NCI-H460 (cell line): ENCODE measurements at places on chromosomes 2 and 18. TPM values are rescaled to one million over a fixed set of nuclear protein-coding genes. Genes with fewer than 3 reads are reported as not detected.
A peak's percentile ranks its signal among the peaks of the same experiment; 100 is the strongest.

The CFC1 gene
- not detected in 2 replicates for total RNA-seq

The LAMA3 gene
- 3.4 and 3.9 TPM in 2 replicates for total RNA-seq

The GLS gene
- total RNA-seq = 90.4 and 106 TPM in 2 replicates

The TTC21B gene
- 30.0 and 37.3 TPM in 2 replicates for total RNA-seq

The C2orf81 gene
- 1.2 and 2.2 TPM in 2 replicates for total RNA-seq

The KCNK3 gene
- total RNA-seq = 0.87 and 1.2 TPM in 2 replicates

The GALNT13 gene
- 30.7 and 35.1 TPM in 2 replicates for total RNA-seq

The RAD51AP2 gene
- total RNA-seq = not detected in 2 replicates

GRCh38 chr2:189142893-189143759 is 36.4 kb downstream of the COL5A2 start:
- DNase-seq = peak; percentile 76

GRCh38 chr2:153912798-153913396 is 41.2 kb downstream of the GALNT13 start:
- no peak for DNase-seq

GRCh38 chr2:120469426-120469825 is 123.5 kb downstream of the INHBB start:
- DNase-seq = no peak

DNA sequence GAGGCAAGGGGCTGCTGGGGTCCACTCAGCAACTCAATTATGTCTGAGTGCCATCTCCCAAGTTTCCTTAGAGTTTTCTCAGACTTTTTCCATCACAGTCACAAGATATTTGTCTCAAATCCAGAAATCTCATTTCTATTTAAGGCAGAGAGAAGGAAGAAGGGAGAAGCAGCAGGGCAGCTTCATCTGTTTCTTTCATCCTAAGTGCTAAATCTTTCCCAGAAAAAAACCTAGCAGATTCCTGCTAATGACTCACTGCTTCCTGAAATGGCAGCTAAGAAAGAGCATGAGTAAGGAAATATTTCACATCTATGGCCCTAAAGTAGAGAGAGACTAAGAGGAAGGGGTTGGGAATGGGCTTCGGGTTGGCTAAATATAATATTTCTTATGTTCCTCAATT is 88.0 kb downstream of the KYNU start:
- peak; percentile 35 for DNase-seq

DNA sequence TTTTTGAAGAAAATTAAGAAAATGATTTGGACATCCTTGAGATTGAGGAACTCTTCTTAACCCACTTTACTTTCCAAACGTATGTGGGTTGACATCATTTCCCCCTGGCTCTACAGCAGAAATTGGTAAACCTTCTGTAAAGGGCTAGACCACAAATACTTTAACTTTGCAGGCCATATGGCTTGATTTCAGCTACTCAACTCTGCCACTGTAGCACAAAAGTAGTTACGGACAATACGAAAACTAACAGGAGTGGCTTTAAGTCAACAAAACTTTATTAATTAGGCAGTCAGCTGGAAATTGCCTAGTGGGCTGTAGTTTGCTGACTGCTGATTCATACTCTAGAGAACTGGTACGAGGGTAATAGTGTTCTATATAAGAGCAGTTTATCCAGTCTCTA is 83.2 kb upstream of the DTNB start:
- no peak for DNase-seq

DNA sequence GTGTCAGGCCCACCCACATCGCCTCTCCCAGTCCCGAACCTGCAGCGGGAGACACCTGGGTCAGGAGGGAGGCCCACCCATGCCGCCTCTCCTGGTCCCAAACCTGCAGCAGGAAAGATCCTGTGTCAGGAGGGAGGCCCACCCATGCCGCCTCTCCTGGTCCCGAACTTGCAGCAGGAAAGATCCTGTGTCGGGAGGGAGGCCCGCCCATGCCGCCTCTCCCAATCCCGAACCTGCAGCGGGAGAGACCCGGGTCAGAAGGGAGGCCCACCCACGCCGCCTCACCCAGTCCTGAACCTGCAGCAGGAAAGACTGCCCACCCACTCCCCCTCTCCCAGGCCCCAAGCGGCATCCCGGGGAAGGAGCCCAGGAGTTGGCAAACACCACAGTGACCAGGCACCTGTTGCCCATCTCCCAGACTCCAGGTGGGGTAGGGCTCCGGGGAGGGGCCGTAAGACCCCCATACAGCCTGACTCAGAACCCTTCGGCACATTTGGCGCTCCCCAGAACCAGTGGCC is 7.8 kb downstream of the SLC66A2 start:
- no peak for DNase-seq

GRCh38 chr2:231526341-231527090 is 3.7 kb downstream of the NMUR1 start:
- no peak for DNase-seq

DNA sequence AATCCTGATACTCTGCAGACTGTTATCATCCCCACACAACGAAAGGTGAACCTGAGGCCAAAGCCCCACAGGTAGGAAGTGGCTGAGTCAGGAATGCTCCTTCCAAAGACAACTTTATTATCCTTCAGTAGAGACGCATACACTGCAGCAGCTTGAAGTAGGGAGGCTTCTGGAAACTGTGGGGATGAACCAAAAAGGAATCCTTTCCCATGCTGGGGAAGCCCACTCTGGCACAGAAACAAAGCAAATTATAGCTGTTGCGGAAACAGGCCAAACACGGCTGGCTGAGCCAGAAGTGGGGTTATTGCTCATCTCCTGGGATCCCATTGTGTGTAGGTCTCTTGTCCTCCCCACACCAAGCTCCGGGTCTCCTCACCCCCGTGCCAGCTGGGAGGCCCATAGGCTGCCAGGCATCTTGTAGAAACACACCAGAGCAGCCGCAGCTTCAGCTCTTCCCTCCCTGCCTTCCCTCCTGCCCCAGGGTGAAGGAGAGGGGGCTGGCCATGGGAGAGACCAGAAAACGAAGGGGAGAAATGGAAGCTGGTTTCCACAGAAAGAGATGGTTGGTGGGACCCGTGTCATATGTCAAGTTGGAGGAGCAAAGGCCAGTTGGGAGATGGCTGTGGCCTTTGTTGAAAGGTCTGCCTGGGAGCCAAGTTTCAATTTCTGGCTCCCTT is 176.9 kb upstream of the NABP1 start:
- no peak for DNase-seq

DNA sequence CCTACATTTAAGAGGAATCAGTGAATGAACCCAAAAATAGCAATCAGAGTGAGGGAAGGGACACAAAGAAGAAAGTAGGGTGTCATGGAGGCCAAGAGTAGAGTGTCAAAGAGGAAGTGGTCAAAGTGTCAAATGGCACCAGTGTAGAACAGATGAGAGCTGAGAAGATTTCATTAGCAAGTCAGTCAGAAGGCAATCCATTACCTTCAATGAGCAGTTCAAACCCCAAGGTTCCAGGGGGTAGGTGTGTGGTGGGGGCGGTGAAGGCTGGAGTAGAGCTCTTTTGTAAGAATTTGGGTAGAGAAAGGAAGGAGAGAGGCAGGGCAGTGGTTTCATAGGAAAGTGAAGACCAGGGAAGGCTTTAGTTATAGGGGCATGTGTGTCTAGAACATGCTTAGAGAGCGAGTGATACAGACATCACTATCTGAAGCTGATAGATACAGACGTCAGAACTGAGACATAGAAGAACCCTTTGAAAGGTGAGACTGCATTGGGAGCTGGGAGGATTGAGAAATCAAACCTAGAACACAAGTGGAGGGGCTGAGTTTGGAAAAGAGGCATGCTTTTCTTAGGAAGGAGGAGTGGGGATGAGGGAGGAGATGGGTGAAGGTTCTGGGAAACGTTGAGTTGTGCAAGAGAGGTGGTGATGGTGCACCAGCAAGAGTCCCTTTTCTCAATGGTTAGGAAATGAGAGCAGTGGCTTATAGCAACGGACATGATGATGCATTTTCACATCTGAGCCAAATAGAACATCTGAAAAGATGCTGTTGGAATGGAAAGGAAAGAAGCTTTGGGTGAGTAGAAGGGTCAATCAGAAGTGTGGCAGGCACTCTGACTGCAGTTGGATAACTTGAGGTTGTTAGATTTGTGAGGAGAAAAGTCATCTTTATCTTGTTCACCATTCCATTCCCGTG is 48.9 kb upstream of the IL1RL1 start:
- no peak for DNase-seq

DNA sequence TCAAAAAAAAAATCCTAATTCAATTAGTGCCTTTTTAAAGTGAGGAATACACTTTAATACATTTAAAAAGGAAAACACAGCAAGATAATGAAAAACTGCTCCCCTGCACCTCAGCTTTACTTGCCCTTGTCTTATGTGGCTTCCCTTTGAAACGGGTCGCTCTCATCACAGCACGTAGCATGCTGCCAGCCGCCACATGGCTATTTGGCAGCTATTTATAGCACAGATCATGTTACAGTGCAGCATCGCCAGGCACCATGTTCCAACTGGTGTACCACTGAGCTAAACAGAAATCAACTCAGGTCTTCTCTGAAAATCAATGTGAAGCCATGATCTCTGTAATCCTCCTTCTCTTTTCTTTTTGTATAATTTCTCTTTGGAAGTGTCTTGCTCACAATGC is 65.1 kb downstream of the TMEM182 start:
- no peak for DNase-seq

DNA sequence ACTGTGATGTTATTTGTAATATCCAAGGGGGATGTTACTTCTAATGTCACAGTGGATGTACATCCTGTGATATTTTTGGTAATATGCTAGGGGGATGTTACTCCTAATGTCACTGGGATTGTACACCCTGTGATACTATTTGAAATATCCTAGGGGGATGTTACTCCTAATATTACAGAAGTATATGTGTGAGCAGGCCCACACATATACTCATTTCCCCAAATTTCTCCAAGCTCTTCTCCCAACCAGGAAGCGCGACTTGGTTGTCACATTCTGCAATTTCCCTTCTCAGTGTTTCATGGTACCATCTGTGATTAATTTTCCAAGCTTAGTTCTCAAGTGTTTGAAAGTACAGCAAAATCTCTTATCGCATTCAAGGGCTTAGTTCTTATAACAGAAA is 29.5 kb upstream of the CHN1 start:
- DNase-seq = no peak

GRCh38 chr2:170461889-170462288 is 253.2 kb upstream of the SP5 start:
- no peak for DNase-seq

GRCh38 chr2:166434491-166434890 is 58.7 kb upstream of the SCN9A start:
- DNase-seq = no peak

DNA sequence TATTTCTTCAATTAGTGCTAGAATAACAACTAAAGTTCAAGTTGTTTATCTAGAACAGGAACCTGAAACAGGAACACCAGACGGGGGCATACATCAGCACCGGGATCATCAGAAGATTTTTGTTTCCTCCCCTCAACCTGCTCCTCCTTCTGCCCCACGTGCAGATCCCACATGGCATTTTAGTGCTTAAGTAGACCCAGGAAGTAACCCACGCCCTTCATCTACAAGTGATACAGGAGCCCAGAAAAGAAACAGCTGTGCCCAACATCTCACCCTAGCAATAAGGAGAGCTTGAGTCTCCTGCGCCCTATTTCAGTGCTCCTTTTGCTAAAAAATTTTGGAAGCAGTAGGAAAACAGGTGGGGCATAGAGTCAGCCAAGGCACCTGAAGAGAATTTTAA is 5.2 kb downstream of the ZNF385B start:
- DNase-seq = no peak

- no peak for DNase-seq
Measured at GRCh38 chr18:42392416-42392815, 437.4 kb downstream of the PIK3C3 start.

GRCh38 chr18:48878471-48878870 is 72.3 kb downstream of the SMAD7 start:
- DNase-seq = no peak

GRCh38 chr2:98355881-98356280 is 9.6 kb downstream of the CNGA3 start:
- DNase-seq = no peak

GRCh38 chr2:20766798-20767644 is 55.9 kb downstream of the LDAH start:
- DNase-seq = no peak

GRCh38 chr18:25604196-25604893 is 252.4 kb upstream of the ZNF521 start:
- DNase-seq = no peak

GRCh38 chr2:190570871-190571270 is 36.3 kb upstream of the NEMP2 start:
- no peak for DNase-seq
